NCI-H1436 (cell line): ENCODE measurements at places on chromosomes 6 and 20.

GRCh38 chr20:48219306-48219705, 434.0 kb upstream of the SULF2 start:
- no peak for DNase-seq

DNA sequence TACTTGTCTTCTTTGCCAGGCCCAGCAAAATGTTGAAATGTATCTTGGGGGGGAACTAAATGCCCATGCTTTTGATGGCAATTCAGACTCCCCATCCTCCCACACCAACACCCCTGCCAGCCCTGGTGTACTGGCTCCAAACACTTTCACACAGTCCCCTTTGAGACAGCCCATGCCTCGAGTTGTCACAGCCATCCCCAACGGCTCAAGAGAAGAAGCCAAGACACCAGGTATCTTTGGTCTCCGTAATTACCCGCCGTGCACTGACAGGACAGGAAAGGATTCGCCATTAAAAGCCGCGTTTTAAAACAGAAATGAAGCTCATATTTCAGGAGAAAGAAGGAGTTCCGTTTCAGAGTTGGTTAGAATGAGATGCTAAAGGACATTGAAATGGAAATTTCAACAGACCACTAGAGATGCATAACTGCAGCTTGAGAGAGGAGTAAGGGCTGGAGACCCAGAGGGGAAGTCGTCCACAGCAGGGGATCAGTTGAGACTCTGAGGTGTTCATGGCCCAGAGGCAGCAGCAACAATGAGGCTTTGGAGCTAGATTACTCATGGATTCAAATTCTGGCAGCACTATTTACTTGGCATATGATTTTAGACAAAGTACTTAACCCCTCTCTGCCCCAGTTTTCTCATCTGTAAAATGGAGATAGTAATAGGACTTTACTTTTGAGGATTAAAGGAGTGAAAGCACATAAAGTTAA, 63.5 kb upstream of the ADGRF1 start:
- DNase-seq, result no peak

DNA sequence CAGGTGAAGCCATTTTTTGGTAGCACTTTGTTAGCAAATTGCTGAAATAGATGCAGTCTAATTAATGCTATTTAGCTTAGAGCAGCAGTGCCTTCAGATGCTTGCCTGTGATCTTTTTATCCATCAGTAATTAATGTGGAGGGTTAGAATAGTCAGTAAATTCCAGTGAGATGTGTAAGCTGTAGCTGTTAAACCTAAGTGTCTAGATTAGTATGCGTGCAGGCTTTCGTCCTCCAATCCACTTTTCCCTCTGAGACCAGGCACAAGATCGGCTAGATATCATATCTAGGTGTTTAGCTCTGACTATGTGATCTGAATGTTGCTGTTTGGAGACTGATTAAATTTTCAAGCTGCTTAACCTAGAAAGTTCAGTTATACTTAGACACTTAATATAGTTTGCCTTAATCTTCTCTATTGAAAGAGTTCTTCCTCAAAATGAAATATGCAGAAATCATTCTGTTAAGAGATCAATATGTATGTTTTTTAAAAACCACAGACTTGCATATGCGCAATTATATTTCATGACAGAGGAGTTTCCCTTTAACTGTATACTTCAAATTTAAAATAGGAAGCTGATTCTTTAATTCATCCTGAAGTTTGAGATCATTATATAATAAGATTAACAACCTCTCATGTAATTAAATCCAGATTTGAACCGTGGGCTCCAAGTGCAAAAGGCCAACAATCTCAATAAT, 41.2 kb downstream of the XRN2 start:
- DNase-seq, result no peak

- no peak for DNase-seq
Measured at GRCh38 chr6:23672737-23673136, 453.3 kb upstream of the NRSN1 start.

DNA sequence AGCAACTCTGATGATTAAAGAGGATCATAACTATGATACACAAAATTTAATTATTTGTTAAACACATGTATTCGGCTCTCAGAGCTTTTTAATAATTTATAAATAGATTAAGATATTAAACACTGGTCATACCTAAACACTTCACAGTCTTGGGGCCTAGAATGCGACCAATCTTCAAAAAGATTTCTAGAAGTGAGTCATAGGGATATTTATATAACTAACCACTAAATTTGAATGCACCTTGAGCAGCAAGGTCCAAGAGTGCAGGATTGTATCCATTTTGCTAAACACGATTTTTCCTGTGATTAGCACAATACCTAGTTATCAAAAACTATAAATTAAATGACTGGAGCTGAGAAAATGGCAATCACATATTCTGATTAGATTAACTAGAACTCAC, 709.3 kb downstream of the EPHA7 start:
- DNase-seq, result no peak

GRCh38 chr6:147395158-147395557, 113.3 kb upstream of the SAMD5 start:
- DNase-seq, result no peak

- peak; percentile 15 for DNase-seq
Measured at GRCh38 chr6:141134723-141135122, 998.0 kb upstream of the GJE1 start.

GRCh38 chr6:38420207-38420606, 219.5 kb downstream of the BTBD9 start:
- no peak for DNase-seq
